Caco-2 (cell line): ENCODE measurements at places on chromosomes 7 and 10.

DNA sequence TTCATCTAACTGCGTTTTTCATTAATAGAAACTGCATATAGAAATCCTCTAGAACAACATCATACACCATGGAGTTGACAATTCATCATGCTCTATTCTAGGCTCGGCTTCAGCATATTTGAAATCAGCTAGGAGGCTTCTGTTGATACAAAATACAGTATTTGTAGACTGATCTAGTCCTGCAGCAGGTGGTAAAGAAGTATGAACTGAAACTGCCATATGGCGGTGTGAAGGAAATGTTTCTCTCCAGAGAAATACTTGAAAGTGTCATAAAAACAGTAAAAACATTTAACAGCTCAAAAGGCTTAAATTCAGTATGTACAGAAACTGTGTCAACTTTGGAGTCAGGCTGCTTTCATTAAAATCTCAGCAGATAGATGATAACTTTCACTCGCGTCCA lies 32.0 kb upstream of the MYO3A start:
- DNase-seq, result no peak

DNA sequence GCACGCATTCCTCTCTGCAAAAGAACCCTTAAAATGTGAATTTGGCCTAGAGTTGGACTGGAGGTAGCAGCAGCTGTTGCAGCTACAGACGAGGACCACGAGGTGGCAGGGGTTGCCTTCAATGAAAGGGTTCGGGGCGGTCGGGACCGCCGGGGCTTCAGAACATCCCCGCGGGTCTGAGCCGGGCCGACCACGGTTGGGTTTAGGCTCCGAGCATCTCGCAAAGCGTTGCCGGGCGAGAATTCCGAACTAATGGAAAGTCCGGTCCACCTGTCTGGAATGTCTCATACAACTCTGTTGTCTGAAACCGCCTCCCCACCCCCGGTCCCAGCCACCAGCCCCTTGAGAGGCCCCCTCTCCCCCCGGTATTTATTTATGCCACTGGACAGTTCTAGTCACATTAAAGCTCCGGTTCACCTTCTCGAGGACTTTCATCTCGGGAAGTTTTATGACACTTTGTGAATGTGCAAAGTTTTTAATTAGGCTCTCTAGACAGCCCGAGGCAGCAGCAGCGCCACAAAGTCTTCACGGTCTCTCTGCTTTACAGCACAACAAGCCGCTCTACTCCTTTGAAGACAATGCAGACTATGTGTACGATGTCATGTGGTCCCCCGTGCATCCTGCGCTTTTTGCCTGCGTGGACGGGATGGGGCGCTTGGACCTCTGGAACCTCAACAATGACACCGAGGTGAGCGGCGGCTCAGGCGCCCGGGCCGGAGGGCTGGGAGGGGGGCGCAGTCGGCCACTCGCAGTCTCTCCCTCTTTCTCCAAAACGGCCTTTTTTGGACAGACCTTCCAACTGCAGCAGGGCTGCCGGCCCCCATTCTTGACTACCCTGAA lies 246.2 kb downstream of the SLC25A13 start:
- DNase-seq, result peak; percentile 75

- DNase-seq, result no peak
Measured at GRCh38 chr10:86411281-86411841, 44.8 kb upstream of the GRID1 start.

DNA sequence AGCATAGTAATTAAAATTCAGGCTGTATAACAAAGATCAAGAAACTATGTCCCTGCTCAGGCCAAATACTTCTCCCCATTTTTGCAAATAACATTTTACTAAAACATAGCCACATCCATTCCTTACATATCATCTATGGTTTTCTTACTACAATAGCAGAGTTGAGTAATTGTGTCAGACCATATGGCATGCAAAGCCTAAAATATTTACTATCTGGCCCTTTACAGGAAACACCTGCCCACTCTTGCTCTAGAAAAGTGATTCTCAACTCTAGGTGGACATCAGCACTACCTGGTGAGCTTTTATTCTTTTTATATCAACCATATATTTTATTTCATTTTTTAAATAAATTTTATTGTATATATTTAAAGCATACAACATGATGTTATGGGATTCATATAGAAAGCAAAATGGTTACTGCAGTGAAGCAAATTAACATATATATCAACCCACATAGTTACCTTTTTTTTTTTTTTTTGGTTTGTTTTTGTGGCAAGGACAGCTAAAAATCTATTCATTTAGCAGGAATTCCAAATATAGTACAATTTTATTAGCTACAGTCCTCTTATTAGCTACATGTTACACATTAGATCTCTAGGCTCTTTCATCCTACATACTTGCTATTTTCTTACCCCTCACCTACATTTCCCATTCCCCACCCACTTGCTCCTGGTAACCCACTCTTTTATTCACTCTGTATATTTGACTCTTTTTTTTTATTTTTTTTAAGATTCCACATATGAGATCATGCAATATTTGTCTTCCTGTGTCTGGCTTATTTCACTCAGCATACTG lies 19.6 kb downstream of the ABI1 start:
- no peak for DNase-seq

GRCh38 chr10:70441161-70441894 lies at the start of gene NODAL:
TSS of gene NODAL (minus strand) at chr10:70441681. CDS start at chr10:70441667, 14 bp downstream.
- no peak for DNase-seq

DNA sequence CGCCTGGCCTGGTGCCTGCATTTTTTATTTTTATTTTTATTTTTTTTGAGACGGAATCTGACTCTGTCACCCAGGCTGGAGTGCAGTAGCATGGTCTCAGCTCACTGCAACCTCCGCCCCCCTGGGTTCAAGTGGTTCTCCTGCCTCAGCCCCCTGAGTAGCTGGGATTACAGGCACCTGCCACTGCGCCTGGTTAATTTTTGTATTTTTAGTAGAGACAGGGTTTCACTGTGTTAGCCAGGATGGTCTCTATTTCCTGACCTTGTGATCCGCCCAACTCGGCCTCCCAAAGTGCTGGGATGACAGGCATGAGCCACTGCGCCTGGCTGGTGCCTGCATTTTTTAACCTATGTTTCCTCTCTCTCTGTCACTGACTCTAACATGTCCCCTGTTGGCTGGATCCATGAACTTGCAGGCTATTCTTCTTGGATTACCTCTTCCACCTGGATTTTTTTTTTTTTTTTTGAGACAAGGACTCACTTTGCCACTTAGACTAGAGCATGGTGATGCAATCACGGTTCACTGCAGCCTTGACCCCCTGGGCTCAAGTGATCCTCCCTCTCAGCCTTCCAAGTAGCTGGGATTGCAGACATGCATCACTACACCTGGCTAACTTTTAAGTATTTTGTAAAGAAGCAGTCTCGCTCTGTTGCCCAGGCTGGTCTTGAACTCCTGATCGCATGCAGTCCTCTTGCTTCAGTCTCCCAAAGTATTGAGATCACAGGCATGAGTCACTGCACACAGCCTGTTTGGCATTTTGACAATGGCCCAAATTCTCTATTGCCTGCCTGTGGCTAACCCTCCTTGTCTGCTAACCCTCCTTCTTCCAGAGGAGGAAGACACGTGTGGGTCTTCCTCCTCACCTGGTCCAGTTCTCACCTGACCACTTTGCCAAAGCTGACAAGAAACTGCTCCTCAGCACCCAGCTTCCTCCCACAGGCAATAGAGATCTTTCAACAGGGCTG lies 23.0 kb upstream of the PRPF18 start:
- DNase-seq, result no peak

GRCh38 chr10:102758240-102758932 lies 14.6 kb downstream of the WBP1L start:
- peak; percentile 28 for DNase-seq

GRCh38 chr7:134084488-134085144 lies 42.5 kb upstream of the LRGUK start:
- DNase-seq, result no peak

DNA sequence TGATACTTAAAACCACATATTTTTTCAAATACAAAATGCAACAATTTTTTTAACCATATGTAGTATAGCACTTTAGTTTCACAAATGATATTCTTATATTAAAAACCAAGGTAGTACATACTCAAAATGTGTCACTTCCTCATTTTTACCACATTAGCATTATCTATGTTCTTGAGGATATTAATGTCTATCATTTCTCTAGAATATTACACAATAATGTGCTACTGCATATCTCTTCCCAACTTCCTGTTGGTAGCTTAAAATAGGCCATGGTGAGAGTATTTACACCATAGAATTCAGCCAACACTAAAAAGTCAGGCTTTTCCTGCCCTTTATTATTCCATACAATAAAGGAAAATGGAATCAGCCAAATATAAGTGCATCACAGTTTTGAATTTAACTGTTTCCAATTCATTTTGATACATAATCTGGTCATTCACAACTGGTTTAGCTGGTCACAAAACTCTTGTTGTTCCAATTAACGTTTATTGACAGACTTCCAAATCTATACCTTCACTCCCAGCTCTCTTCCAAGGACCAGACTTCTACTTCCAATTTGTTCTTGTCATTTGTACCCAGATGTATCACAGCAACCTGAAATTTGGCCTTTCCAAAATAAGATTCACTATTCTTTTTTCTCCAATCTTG lies 20.0 kb upstream of the LRRC17 start:
- no peak for DNase-seq

- DNase-seq, result no peak
Measured at GRCh38 chr7:84191842-84192241, 2.7 kb downstream of the SEMA3A start.

DNA sequence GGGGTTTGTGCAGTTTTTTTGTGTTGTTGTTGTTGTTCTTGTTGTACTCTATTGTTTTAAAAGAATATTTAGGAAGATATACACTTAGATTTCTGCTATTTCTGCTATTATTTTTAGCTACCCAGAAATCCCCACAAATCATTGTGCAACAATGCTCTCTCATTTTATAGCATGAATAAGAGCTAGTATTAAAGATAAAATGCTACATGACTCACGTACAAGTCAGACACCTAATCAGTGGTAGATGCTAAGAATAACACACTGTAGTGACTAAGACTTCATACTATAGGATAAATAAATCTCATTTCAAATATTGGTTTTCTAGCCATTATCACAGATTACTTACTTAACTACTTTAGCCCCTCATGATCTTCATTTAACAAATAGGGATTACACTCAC lies 920.5 kb downstream of the KCNMA1 start:
- DNase-seq, result no peak

DNA sequence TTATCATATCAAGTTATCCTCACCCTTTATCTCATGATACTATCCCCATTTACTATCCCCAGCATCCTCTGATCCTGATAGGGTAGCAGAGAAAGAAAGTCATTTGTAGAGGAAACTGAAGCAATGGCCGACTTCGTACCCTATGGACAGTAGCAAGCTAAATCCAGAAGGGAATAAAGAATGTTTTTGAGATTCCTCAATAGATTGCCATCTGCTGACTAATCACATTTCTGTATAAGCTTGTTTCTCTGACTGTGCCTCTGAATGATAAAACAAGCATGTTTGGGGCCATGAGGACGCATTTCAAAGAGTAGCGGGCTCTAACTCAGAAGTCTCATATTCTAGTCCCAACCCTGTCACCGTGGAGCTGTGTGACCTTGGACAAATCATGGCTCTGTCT lies 13.2 kb upstream of the FAM107B start:
- DNase-seq, result no peak

GRCh38 chr10:125247576-125247975 lies 87.2 kb upstream of the CTBP2 start:
- DNase-seq, result no peak

GRCh38 chr7:105840981-105841749 lies 35.2 kb downstream of the ATXN7L1 start:
- no peak for DNase-seq

DNA sequence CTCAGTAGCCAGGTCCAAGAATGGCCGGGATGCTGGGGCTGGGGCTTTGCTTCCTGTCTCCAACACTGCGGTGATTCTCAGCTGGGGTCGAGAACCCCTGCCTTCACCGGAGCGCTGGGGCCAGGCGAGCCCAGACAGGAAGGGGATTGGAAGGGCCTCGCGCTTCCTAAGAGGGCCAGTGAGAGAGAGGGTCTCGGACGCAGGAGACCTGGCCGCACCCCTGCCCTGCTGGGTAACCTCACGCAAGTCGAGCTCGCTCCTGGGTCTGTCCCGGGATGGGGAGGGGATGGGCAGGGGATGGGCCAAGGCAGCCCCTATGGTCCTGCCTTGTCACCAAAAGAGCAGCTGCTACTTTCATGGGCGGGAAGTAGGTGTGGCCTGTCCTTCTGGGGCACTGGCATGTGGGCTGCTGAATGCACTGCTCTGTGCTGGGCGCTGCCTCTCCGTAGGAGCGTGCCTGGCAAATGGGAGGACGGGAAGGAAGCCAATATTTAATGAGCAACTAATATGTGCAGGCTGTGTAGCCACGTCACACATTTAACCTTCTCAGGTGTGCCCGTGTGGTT lies 20.0 kb downstream of the KCNK18 start:
- peak; percentile 48 for DNase-seq

- no peak for DNase-seq
Measured at GRCh38 chr7:106915873-106916272, 50.8 kb downstream of the PIK3CG start.

DNA sequence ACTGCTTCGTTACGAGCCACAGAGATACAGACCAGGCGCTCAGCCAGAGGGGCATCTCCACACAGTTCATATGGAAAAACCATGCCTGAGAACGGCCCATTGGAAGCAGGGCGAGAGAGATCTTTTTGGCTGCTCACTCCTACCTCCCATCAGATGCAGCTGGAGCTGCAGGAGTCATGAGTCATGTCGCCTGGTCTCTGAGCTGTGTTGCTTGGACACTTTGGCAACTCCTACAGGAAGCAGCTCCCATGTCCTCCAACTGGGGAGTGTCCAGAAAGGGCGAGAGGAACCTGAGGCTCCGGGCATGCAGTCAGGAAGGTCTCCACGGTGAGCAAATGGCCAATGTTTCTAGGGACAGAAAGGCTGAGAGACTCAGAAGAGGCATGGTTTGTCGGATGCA lies 24.9 kb downstream of the INSIG1 start:
- DNase-seq, result no peak

- no peak for DNase-seq
Measured at GRCh38 chr10:74612195-74612594, 214.2 kb upstream of the KAT6B start.

GRCh38 chr10:80619036-80619435 lies 81.3 kb downstream of the SH2D4B start:
- no peak for DNase-seq

DNA sequence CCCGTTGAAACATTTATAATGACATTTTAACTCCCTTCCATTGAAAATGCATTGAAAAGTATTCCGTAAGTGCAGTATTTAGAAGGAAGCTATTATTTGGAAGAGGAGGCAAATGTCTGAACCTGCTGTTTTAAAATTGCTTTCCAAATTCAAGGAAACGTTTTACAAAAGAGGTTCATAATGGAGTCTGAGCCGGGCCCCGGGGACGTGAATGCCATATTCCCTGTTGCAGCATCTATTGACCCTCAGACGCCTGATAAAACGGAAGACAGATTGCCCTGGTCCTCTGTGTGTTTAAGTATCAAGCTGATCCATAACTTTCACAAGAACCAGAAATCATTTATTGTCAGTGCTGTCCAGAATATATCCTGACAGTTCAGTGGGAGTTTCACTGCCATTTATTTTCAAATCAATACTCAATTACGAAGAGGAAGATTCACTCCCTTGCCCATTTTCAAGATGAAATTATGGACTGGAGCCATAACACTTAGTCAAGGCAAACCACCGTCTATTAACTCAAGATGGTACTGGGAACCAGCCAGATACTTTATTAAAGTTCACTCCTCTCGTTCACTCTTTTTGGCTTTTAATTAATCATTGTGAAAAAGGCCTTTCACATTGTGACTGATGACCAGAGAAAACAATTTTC lies 435.7 kb upstream of the PFKP start:
- no peak for DNase-seq

- no peak for DNase-seq
Measured at GRCh38 chr7:114789161-114789560, 132.7 kb upstream of the MDFIC start.
